ENCODE measurements at places on chromosomes 2 and 18. TPM values are rescaled to one million over a fixed set of nuclear protein-coding genes. Genes with fewer than 3 reads are reported as not detected.

DNA sequence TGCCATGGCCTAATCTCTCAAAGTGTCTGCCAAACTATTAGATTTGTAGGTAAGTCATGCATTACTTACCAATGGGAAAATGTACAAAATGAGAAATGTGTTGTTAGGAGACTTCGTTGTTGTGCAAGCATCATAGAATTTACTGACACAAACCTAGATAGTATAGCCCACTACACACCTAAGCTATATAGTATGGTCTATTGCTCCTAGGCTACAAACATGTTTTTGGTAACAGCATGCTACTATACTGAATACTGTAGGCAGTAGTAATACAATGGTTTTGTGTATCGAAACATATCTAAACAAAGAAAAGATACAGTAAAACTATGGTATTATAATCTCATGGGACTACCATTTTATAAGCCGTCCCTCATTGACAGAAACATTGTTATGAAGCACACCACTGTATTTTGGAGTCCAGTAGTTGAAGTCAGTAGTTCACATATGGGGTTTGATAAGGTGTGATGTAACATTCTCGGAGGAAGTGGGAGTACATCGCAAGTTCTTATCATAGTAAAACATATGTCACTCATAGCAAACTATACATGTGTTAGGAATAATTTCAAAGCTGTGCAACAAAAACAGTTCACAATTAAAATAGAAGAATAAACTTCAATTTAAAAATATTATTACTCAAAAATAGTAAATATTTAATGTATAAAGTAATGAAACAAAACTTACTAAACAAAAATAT lies 12.0 kb upstream of the GTF2A1L start:
- no peak for DNase-seq

DNA sequence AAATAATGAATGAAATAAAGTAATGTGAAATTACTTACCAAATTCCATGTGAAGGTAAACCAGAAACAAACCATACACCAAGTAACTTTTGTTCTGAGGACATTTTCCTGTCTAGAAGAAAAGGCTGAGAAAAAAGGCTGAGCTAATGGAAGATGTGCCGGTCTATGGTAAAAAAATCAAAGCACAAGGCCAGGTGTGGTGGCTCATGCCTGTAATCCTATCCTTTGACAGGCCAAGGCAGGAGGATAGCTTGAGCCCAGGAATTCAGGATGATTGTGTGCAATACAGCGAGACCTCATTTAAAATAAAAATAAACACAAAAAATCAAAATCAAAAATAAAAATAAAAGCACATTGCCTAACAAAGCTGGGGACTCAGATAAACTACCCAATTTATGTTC lies 6.7 kb downstream of the ORC4 start:
- DNase-seq = no peak

- peak; percentile 48 for DNase-seq
These were observed 30.7 kb downstream of the IGFBP5 start for GRCh38 chr2:216664593-216665034.

DNA sequence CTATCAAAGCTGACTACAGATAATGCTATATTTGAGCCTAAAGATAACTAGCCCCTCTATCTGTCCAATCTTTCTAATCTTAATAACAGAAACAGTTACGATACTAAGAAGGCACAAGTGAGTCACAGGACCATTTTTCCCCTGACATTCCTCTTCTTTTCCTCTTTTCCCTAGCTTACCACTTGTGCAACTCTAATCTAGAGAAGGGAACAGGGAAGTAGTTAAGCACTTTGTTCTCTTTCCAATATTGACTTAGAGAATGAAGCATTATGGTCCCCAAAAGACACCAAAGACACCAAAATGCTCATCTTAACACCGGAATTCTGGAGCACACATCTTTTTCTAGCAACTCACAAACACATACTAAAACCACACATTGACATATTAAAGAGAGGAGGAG lies 1.8 kb downstream of the PDE11A start:
- DNase-seq = no peak

GRCh38 chr2:230218421-230218820 lies 1.4 kb downstream of the SP110 start:
- no peak for DNase-seq

DNA sequence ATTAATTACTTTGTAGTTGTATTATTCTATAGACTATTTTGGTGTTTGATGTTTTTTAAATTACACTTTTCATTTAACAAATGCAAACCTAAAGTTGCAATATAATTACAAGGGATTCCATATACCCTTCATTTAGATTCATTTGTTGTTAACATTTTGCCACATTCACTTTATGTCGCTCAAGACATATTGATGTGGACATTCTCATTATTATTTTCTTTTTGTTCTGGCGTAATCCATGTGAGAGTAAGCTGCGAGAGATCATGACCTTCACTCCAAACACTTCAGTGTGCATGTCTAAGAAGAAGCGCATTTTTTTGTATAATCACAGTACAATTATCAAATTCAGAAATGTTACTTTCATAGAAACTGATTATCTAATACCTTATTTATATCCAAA lies 280.6 kb downstream of the CALCRL start:
- no peak for DNase-seq

- DNase-seq = no peak
These were observed 21.2 kb upstream of the PMAIP1 start for GRCh38 chr18:59878644-59879043.

- no peak for DNase-seq
These were observed 309.9 kb downstream of the LRP1B start for GRCh38 chr2:141820893-141821292.

- DNase-seq = no peak
These were observed 172.0 kb upstream of the SIX3 start for GRCh38 chr2:44769349-44770011.

- no peak for DNase-seq
These were observed 58.6 kb downstream of the ODC1 start for GRCh38 chr2:10389573-10389972.

DNA sequence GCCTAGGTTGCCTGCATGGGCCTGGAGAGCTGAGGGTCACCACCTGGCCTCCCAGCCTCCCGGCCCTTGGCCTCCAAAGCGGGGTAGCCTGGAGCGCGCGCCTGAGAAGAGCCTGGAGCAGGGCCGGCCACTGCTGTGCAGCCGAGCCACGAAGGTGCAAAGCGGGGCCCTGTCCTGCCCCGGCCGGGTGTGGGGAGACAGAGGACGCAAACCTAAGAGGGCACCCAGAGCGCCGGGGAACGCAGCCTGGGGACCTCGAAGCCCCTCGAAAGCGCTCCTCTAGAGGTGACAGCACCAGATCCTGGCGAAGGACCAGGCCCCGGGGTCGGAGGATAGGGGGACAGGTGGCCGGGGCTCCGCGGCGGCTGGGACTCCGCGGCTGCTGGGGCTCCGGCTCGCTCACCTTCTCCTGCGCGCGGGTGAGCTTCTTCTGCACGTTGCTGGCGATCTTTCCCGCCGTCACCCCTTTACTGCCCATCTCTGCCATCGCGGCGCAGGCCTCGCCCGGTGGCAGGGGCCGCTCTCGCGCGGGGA lies 430 bp downstream of the BIN1 start:
- no peak for DNase-seq

DNA sequence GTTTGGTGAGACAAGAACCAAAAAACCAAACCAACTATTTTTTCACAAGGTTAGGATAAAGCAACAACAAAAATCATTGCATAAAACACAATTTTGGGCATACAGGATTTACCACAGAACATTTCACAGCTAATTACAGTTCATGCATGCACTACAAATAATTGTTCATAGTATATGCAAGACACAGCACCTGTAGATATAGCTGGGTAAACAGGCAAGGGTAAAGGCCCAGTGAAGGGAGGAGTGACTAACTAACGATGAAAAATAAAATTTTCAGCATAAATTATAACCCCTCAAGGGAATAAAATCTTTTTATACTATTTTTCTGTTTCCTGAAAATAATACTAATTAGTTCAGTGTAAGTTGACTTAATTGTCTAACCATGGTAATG lies 73.3 kb upstream of the CCDC141 start:
- no peak for DNase-seq

DNA sequence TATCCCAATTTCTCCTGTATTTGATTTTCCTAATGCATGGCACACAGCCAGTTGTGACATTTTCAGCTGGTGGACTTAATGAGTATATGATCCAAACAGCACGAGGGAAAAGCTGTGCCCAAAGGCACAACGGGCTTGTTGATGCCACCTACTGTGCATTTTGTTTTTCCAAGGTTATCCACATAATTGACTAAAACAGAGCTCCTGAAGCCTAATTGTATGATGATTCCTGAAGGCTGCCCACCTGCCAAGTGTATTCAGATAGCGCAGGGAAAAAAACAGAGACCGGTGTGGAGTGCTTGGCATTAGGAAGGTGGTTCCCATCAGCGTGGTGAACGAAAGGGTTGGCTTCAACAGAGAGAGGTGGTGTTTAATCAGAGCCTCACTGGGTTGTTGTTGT lies 14.9 kb downstream of the RBMS1 start:
- no peak for DNase-seq

- DNase-seq = no peak
These were observed 449.0 kb upstream of the ID2 start for GRCh38 chr2:8232871-8233270.

GRCh38 chr2:58140508-58141072 lies 94.0 kb downstream of the VRK2 start:
- DNase-seq = no peak

- no peak for DNase-seq
These were observed at the start of gene RFX8 for GRCh38 chr2:101474731-101475384. TSS of gene RFX8 (minus strand) at chr2:101475112. CDS start at chr2:101466848, 8,264 bp downstream.

DNA sequence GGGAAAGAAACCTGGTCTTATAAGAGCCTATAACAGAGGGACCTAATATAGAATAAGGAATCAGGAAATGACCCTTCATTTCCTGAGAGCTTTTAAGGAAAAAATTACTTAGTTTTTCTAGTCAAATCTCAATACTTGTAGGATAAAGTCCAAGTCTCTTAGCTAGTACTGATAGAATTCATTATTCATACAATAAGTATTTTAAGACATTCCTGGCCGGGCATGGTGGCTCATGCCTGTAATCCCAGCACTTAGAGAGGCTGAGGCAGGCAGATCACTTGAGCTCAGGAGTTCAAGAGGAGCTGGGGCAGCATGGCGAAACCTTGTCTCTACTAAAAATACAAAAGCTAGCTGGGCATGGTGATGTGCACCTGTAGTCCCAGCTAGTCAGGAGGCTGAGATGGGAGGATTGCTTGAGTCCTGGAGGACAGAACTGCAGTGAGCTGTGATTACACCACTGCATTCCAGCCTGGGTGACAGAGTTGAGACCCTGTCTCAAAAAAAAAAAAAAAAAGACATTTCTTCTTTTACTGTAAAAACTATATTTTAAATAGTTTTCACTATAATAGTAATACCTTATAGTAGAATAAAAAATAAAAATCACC lies 3.2 kb downstream of the RAB3GAP1 start:
- peak; percentile 75 for DNase-seq

DNA sequence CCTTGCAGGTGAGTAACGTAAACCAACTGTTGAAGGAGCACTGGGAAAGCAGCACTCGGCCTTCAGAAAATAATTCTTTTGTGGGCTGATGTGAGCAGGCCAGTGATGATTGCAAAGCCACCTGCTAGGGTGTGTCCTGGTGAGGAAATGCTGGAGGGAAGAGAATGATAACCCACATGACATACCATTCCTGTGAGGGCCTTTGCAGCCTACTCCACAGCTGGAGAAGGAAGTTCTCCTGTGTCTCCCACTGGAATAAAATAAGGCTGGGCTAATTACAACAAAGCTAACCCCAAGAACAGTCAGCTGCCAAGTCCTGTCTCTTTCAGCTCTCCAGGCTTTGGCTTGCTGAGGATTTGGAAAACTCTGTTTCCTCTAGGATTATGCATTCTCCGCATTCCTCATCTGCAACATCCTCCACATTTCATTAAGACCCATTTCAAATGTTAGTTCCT lies 16.7 kb upstream of the DSG1 start:
- peak; percentile 29 for DNase-seq

GRCh38 chr2:207571370-207571769 lies 41.6 kb downstream of the CREB1 start:
- DNase-seq = no peak

The LBX2 gene
- total RNA-seq = 0.77 TPM

The MAPRE3 gene
- 2.8 TPM for total RNA-seq

The CTAGE1 gene
- total RNA-seq = under 0.01 TPM

The VIL1 gene
- not detected for total RNA-seq

The FBLN7 gene
- total RNA-seq = under 0.01 TPM

The VIT gene
- total RNA-seq = not detected
